Motor neuron (in vitro differentiated cells): ENCODE measurements at places on chromosomes 11 and 22. TPM values are rescaled to one million over a fixed set of nuclear protein-coding genes. Genes with fewer than 3 reads are reported as not detected.

The CD3D gene
- total RNA-seq = not detected in 2 replicates

The SUSD2 gene
- total RNA-seq = 0.78 and 1.0 TPM in 2 replicates

The GAL3ST3 gene
- total RNA-seq = 4.7 and 4.8 TPM in 2 replicates

The CENATAC gene
- total RNA-seq = 16.1 and 16.2 TPM in 2 replicates

The ATP6V1E1 gene
- total RNA-seq = 105 and 106 TPM in 2 replicates

GRCh38 chr11:128739589-128739988 lies 45.7 kb downstream of the FLI1 start:
- ATAC-seq = no peak

DNA sequence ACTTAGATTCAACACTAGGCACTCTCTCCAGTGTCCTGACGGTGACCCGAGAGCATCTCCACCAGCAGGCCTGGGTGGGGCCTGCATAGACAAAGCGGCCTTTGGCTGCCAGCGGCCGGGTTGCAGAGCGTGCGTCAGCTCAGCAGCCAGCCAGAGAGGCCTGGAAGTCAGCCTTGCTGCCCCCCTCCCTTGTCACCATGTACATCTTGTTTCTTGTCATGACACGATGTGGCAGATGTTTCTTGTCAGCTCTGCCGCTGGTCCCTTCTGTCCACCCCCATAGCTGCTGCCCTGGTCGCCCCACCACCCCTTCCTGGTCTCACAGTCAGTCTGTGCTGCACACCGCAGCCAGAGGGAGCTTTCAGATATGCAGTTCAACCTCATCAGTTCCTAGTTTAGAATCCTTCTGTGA lies 33.1 kb upstream of the CBX7 start:
- ATAC-seq = peak; percentile 96

GRCh38 chr11:83711106-83711527 lies 424.9 kb upstream of the CCDC90B start:
- no peak for ATAC-seq

DNA sequence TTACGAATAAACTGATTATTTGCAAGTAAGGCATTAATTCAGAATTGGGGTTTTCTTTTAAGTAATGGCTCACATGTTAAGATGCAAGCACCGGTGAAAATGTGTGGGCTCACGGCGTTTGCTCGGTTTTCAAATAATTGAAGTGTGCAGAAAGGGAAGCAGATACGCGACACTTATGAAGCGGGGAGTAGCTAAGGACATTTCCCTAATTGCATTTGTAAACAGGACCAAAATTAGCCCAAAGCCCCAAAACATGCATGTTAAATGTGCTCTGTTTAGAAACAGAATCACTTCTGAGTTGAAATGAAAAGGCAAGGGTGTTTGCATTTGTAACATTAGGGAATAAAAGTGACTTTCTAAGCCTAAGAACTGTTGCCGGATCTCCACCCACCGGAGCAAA lies 61.3 kb downstream of the ELFN2 start:
- ATAC-seq = no peak

DNA sequence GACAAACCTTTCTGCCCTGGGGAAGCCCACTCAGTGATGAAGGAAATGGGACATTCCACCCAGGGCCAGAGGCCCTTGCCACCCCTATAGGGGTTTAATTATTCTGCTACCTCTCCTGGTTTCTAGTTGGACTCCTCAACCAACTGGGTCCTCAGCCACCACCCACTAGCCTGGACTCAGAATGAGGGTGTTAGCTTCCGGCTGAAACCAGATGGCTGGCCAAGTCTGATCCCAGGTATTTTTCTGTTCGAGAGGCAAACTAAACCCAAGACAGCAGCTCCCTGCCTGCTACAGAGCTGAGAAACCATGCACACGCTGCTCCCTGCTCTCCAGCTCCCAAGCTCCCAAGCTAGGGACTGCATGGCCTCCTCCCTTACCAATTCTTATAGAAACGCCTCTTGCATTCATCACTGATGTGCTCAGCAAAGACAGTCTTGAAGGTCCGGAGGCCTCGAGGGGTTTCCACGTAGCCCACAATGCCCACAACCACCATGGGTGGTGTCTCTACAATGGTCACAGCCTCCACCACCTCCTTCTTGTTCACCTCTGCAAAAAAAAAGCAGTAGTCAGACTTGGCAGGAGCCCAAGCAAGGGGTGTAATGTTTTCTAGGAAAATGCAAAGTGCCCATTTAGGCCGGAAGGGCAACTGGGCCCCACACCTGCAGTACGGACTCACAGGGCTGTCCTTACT lies 2.2 kb downstream of the RPL3 start:
- no peak for ATAC-seq

- ATAC-seq = peak; percentile 1
These were observed 87.8 kb upstream of the CRYBB3 start for GRCh38 chr22:25111579-25112517.

- ATAC-seq = no peak
These were observed 249.8 kb upstream of the UBASH3B start for GRCh38 chr11:122405547-122406341.

DNA sequence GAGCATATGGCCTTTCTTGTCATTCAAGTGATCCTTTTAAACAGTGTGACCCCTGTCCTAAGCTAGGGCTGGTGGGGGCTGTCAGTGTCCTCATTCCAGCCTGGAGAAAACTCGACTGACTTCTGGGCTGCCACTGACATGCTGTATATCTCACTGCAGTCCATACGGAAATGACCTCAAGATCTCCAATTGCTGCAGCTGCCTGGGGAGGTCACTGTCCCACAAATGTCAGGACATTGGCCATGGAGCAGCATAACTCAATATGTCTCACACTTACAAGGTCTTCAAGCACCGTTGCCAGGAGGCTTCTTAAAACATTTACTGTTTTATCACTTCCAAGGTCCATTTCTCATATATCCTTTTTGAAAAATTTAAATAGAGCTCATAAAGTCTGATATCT lies 27.8 kb upstream of the CSNK2A3 start:
- ATAC-seq = no peak

DNA sequence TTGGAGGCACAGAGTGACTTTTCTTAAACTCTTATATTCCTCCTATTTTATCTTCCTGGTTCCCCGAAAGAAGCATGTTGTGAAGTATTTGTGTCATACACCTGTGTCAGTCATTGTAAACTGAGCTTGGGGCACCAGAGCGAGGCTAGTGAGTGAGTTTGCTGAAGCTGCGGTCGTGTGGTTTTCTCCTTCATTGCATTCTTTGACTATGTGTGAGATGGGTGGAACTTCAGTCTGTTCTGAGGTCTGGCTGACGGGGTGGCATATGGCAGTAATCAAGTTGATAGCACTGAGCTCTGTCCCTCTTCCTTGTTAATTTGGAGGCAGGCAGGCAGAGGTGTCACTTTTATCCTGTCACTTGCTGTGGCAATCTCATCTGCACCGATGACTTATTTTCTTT lies 4.2 kb downstream of the VPS26B start:
- no peak for ATAC-seq

DNA sequence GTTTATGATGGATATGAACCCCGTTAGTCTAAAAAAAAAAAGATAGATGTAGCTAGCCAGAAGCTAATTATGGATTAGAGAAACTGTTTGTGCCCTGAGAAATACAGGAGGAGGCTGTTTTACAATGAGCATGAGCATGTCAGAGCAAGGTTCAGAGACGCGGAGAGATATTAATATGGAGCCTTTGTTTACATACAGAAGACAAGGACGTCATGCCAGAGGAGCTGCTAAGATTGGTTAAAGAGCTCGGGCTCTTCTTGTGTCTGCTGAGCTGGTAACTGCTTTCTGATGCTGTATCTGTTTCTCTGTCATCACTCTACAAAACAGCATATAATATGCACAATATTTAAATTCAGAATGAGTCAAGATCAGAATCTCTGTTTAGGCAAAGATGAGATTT lies 24.9 kb upstream of the CCDC89 start:
- peak; percentile 92 for ATAC-seq

DNA sequence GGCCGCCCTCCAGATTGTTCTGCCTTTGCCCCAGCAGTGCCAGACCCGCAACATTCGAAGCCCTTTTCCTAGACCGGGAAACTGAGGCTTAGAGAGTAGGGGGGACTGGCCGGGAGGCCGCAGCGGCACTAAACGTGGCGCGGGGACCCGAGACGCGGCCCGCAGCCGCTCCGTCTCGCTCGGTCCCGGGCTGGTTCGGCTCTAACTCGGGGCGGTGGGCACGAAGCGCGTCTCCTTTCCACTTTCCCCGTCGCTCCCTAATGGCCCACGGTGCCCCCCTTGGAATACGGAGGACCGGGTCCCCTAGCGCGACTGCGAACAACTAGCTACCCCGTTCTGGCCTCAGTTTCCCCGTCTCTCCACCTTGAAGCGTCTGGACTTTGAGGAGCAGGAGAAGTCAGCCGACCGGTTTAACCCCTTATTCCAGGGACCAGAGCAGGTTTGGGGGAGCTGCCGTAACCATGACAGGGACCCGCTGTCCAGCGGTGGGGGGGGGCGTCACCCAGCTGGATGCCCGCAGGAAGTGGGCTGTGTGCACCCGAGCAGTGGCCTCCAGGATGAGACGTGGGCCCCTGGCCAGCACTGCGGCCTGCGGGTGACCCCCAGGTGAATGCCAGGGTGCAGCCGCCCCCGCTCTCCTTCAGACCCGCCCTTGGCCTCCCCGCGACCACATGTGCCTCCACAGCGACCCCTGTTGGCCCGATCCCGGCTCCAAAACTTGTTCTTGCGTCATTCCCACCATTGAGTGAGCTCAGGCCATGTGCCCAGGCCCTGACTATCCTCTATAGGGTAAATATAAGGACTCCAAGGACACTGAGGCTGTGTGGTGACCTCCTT lies 1.1 kb downstream of the CDC42EP1 start:
- ATAC-seq = peak; percentile 48

DNA sequence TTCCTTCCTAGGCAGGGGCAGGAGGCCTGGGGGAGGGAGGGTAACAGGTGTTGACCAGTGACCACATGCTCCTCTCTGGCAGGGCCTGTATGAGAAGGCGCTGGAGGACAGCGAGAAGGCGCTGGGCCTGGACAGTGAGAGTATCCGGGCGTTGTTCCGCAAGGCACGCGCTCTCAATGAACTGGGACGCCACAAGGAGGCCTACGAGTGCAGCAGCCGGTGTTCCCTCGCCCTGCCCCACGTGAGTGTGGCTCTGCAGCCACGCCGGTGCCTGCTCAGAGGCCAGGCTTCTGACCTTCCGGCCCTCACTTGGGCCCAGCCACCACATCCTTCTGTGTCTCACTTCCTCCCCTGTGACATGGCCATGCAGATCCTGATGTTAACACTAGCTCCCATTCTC lies 25.8 kb downstream of the ZC3H7B start:
- ATAC-seq = no peak
